ENCODE measurements at places on chromosomes 5 and 9.

- DNase-seq, result no peak
These were observed 5.8 kb downstream of the DAPK1 start for GRCh38 chr9:87503430-87503829.

- DNase-seq, result no peak
These were observed 343.6 kb downstream of the CSNK1G3 start for GRCh38 chr5:123855609-123856008.

GRCh38 chr9:120310035-120310434 is 269.9 kb downstream of the CDK5RAP2 start:
- DNase-seq, result no peak

- no peak for DNase-seq
These were observed 145.3 kb downstream of the HINT1 start for GRCh38 chr5:131019601-131020315.

DNA sequence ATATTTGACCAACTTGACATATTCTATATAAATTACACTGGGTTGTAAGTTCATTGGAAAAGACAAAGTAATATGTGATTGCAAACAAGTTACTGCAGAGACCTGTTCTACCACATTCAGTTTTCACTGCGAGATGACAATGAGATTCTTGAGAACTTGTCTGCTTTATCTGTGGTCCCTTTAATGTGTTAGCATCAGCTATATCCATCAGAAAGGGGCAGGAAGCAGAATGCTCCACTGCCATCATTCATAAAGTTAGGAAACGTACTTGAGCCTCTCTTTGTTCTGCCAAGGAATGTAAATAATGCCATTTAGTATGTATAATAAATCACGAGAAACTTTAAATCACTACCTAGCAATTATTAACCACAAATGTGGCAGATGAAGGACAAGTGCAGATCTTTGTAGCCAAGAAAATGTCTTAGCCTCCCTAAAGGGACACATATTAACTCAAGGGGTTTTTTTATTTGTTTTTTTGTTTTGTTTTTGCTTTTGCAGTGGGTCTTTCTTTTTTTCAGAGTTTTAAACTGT is 59.4 kb downstream of the GIN1 start:
- no peak for DNase-seq

Measured in neural crest cell (in vitro differentiated cells).